ENCODE measurements at places on chromosomes 1 and 21.
A peak's percentile ranks its signal among the peaks of the same experiment; 100 is the strongest.

DNA sequence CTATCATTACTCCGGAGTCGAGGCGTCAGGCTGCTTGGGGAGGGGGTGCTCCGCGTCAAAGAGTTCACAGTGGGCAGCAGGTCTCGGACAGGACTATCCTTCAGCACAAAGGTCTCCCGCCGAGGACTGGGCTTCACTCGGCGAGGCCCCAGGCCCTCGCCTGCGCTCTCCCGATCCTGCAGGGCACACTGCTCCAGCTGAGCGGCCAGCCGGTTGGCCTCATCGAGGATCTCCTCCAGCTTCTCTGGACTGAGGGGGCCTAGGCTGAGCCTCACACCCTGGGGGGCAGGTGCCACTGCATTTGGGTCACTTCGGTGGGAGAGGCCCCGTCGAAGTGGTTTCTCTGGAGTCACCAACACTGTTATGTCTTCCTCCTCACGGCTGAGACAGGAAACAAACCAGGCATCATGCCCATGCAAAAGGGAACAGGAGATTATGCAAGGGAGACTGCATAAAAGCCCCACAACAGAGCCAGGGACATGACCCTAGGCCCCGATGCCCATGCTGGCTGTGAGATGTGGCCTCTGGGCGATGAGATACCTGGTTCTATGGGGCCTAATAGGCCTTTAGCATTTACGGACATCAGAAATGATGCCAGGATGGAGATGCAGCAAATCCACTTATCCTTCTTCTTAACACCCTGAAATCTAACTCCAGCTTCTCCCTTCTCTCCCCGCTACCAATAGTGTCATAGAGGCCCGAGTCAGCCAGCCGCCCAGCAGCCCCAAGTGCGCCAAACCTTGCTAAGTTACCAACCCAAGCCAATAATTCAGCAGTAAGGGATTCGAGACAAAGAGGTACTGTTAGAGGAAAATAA lies 1.1 kb downstream of the PSRC1 start:
- DNase-seq: no peak

GRCh38 chr1:208030288-208031091 lies 119.6 kb upstream of the CD34 start:
- DNase-seq: no peak

- no peak for DNase-seq
Measured at GRCh38 chr1:2313651-2314261, 77.6 kb downstream of the MORN1 start.

GRCh38 chr1:207890136-207890738 lies 20.7 kb downstream of the CD34 start:
- peak; percentile 63 for DNase-seq

DNA sequence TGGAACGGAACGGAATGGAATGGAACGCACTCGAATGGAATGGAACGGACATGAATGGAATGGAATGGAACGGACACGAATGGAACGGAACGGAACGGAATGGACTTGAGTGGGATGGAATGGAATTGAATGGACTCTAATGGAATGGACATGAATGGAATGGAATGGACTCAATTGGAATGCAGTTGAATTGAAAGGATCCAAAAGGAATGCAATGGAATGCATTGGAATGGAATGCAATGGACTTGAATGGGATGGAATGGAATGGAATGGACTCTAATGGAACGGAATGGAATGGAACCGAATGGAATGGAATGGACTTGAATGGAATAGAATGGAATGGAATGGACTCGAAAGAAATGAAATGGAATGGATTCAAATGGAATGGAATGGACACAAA lies 102.4 kb upstream of the OR4F16 start:
- no peak for DNase-seq

DNA sequence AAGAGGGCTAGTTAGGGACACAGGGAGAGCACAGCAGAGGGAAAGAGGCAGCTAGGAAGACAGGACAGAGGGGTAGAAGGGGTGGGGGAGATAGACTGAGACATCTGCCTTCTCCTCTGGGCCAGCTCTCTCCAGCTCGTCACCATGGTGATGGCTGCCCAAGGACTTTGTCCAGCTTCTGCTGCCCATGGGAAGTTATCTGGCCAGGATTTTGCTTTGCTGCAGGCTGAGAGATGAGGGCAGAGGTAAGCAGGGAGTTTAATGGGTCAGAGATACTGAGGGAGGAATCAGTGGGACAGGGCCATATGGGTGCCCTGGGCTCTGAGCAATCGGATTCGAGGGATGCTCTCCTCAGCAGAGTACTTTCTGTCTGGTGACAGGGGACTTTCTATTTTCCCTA lies 34.5 kb upstream of the GPR37L1 start:
- DNase-seq: no peak

GRCh38 chr1:113242481-113242880 lies 147.8 kb upstream of the MAGI3 start:
- no peak for DNase-seq

- no peak for DNase-seq
Measured at GRCh38 chr1:159664247-159664646, 50.1 kb downstream of the CRP start.

DNA sequence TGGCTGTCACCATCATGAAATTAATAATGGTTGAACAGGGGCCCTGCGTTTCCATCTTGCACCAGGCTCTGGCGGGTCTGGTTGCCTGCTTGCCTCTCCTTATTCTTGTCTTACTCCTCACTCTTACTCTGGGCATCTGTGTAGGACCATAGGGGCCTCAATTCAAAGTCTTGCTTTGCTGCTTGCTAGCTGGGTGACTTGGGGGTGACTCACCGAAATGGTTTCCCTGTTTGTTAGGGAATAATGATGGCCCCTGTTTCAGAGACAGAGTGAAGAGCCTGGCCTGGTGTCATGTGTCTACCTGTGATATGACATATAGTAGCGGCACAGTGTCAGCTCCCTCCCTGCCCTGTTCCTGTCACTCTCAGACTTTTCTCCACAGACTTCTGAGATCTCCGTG lies 24.6 kb downstream of the KCNC4 start:
- no peak for DNase-seq

DNA sequence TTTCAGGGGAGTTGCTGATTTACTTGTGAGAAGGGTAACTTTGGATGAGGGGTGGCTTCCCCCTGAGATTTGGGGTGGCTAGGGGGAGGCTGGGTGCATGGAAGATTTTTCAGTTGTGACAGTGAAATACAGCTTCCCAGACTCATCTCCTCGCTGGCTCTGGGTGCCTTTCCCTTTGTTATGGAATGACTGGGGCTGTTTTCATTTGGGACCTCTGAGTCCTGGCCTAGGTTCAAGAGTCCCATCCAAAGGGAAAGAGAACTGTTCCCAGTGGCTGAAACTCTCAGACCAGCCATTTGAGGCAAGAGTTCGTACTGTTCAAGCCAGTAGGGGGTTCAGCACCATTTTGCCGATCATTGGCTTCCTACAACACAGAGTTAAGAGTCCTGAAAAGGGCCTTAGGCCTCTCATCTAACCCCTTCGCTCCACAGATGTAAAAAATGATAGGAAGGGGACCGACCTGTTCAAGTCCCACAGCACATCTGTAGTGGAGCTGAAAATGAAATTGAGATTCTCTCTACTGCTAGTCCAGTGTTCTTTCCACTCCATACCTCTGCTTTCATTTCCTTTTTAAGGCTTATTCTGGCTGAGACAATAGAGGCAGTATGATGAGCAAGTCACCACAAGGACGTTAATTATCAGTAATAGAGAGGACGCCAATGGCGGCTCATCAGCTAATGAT lies 958 bp downstream of the DDR2 start:
- DNase-seq: no peak

GRCh38 chr1:3360646-3361257 lies 93.7 kb upstream of the ARHGEF16 start:
- no peak for DNase-seq

GRCh38 chr1:221117548-221117951 lies 238.3 kb downstream of the HLX start:
- peak; percentile 87 for DNase-seq

DNA sequence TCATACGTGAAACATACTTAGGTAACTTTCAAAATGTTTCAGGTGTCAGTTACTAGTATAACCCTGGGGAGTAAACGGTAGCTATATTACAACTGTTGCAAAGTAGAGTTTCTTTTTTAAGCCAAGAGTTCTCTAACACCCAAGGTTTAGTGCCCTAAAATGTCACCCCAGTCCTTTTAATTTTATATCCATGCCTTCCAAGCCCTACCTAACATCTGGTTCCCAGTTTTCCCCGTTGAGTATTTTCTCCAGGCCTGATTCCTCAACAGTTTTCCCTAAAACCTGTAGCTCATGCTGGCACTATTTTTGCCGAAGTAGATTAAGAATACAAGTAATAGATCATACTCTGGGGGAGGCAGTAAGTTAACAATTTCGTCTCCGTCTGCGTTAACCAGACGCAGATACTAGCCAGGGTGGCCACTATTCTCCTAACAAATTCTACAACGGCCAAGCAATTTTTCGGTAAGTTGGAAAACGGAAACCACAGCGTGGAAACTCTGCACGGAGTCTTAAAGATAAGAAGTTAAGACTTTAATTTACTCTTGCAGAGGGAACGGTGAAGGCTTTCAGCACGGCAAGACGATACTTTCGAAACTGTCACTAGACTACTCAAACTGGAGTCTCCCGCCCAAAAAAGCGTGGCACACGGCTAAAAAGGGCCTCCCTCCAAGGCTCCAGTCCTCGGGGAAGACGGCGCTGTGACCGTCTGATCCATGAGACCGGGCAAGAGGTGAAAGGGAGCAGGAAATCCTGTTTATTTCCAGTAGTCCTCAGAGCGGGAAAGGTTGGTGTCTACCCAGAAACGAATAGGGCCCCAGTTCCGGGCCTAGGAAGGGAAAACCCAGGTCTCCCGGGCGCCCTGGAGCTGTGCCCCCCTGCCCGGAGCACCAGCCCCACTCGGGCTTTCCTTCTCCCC lies 945 bp downstream of the SRSF4 start:
- DNase-seq: no peak

GRCh38 chr1:80305466-80305865 lies 1298.9 kb upstream of the ADGRL4 start:
- no peak for DNase-seq

DNA sequence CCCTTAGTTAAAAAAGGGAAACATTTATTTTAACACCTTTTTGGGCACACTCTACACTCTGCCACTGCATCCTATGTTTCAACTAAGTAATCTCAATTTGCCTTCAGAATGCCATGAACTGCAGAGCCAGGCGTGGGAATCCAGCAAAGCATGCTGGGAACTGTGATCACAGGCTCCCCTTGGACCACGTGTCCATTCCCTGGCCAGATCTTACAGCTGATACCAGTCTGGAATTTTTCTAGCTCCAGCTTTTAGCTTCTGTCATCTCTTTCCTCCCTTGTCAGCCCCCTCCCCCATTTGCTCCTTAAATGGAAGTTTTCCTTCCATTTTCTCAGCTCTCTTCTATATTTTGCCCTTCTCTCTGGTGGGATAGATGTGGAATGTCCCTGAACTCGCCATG lies 29.4 kb downstream of the RCSD1 start:
- DNase-seq: no peak
